ENCODE measurements at places on chromosomes 7 and 10. TPM values are rescaled to one million over a fixed set of nuclear protein-coding genes. Genes with fewer than 3 reads are reported as not detected.

Gene NUTM2E
- total RNA-seq = 0.30 TPM

Gene HOXA2
- 5.9 TPM for total RNA-seq

Gene NPC1L1
- not detected for total RNA-seq

Gene ACTR3C
- total RNA-seq = 0.44 TPM

Gene CLRN3
- not detected for total RNA-seq

Gene NXPH1
- not detected for total RNA-seq

Gene PTPN20
- 3.7 TPM for total RNA-seq

GRCh38 chr10:44755481-44755880 lies 155.7 kb upstream of the TMEM72 start:
- no peaks in the 10 kb centered on the region for H3K27me3 ChIP-seq
- no peak overlapping the region for H3K4me3 ChIP-seq
- H3K4me1 ChIP-seq = peaks cover 8% of the 10 kb centered on the region
- DNase-seq = no peak
- no peaks in the 10 kb centered on the region for H3K36me3 ChIP-seq

DNA sequence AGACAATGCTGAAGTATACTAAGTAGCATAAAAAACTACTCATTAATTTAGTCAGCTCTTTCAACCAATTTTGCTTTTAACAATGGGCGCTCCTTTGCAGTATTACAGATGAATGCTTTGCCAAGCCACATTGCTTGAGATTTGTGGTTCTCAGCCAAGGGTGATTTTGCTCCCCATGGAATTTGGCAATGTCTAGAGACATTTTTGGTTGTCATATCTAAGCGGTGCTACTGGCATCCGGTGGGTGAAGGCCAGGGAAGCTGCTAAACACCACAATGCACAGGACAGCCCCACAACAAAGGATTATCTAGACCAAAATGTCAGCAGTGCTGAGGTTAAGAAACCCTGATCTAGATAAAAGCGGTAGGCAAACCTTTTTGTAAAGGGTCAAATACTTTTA lies 112.0 kb downstream of the UBE2H start:
- H3K27me3 ChIP-seq = no peaks in the 10 kb centered on the region
- H3K36me3 ChIP-seq = no peaks in the 10 kb centered on the region
- no peak for DNase-seq
- H3K4me3 ChIP-seq = no peak overlapping the region

DNA sequence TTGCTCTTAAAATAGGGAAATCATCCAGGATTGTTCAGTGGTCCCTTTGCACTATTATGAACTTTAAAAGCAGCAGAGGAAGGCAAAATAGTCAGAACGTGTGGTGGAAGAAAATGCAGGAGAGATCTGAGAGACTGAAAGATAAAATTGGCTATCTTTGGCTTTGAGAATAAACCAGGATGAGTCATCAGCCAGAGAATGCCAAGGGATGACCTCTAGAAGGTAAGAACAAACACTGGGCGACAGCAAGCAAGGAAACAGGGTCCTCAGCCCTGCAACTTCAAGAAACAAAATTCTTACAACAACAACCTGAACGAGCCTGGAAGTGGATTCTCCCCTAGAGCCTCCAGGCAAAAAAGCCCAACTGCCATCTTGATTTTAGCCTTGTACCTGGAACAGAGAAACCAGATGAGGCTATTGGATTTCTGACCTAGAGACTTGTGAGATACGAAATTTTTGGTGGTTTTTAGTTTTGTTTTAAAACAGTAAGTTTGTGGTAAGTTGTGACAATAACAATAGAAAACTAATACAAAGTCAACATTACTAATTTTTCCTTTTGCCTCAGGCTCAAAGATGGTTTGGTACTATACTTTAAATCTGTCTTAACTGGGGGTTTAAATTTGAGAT lies 130.2 kb upstream of the CNTNAP2 start:
- H3K27ac ChIP-seq = no peak overlapping the region
- H3K4me1 ChIP-seq = no peaks in the 10 kb centered on the region
- no peaks in the 10 kb centered on the region for H3K27me3 ChIP-seq
- H3K4me3 ChIP-seq = no peak overlapping the region
- DNase-seq = no peak

DNA sequence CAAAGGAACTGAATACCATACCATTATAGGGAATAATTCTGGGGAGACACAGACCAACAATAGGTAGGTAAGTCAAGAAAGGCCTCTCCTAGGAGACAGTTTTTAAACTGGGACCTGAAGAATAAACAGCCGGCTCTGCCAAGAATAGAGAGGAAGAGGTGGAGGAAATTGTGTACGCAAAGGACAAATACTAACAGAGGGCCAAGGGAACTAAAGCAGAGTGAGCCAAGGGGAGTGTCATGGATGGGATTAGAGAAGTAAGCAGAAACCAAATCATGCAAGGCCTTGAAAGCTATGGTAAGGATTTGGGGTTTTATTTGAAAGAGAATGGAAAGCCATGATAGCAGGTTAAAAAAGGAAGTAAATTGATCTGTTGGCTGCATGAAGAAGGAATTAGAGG lies 18.1 kb upstream of the ITGB8 start:
- no peaks in the 10 kb centered on the region for H3K36me3 ChIP-seq
- no peaks in the 10 kb centered on the region for H3K27me3 ChIP-seq
- H3K4me1 ChIP-seq = no peaks in the 10 kb centered on the region
- no peak overlapping the region for H3K27ac ChIP-seq
- H3K4me3 ChIP-seq = no peak overlapping the region
- no peak for DNase-seq

DNA sequence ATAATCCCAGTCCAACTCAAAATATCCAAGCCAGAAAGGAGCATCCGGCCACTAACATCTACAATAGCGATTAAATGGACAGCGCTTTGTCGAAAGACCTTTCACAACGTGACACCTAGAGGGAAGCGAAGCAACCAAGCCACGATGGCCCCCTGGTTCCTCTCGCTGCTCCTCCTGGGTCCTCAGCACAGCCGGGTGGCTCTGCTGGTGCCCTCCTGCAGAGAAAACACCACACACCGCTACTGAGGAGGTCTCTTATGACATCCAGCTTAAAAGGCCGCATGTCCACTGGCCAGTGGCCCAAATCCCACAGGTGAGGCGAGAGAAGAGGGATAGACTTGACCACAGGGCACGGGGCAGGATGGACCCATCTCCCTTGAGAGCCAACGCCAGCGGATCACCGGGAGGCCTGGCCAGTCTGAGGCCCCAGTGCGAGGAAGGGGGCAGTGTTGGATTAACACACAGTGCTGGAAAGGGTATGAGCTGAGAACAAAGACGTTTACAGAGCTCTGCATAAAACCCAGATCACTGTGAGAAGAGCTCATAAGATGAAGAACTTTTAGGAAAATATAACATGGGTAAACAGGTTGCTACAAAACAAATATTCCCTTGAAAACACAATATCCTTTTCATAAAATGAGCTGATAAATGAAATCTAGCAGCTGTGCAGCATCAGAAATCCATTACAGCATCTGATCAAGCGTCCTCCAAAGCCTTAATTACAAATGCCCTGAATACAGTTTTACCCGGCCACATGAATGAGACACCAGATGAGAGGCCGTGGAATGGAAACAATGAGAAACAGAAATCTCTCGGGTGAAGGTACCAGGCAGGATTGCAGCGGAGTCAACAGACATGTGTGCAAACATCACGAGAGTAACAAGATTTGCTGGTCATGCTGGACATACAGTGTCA lies 236.7 kb downstream of the DIP2C start:
- DNase-seq = no peak
- H3K4me3 ChIP-seq = no peak overlapping the region
- H3K27ac ChIP-seq = peak overlapping the region; percentile 22
- H3K36me3 ChIP-seq = no peaks in the 10 kb centered on the region
- no peaks in the 10 kb centered on the region for H3K27me3 ChIP-seq

GRCh38 chr10:73891540-73891939 lies 17.2 kb upstream of the CAMK2G start:
- no peaks in the 10 kb centered on the region for H3K36me3 ChIP-seq
- H3K4me1 ChIP-seq = no peaks in the 10 kb centered on the region
- no peak for DNase-seq

- no peak overlapping the region for H3K4me3 ChIP-seq
- H3K36me3 ChIP-seq = no peaks in the 10 kb centered on the region
- H3K27me3 ChIP-seq = no peaks in the 10 kb centered on the region
- no peaks in the 10 kb centered on the region for H3K4me1 ChIP-seq
Observed at GRCh38 chr10:53489335-53490182, 717.0 kb upstream of the MBL2 start.

GRCh38 chr10:47438857-47439474 lies 44.9 kb downstream of the ANXA8 start:
- no peak overlapping the region for H3K4me3 ChIP-seq
- no peaks in the 10 kb centered on the region for H3K27me3 ChIP-seq
- H3K27ac ChIP-seq = no peak overlapping the region
- no peaks in the 10 kb centered on the region for H3K36me3 ChIP-seq

DNA sequence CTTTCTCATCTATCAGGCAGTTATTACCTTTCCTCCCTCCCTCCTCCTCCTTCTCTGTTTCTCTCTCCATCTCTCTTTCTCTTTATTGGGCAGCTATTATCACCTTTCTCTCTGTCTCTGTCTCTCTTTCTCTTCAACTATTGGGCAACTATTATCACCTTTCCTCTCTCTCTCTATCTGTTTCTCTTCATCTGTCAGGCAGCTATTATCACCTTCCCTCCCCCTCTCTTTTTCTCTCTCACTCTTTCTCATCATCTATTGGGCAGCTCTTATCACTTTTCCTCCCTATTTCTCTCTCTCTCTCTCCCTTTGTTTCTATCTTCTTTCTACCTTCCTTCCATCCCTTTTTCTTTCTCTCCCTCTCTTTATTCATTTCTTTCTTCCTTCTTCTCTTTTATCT lies 1.2 kb downstream of the DMBT1 start:
- DNase-seq = no peak
- no peak overlapping the region for H3K4me3 ChIP-seq
- H3K4me1 ChIP-seq = peaks cover 10% of the 10 kb centered on the region

DNA sequence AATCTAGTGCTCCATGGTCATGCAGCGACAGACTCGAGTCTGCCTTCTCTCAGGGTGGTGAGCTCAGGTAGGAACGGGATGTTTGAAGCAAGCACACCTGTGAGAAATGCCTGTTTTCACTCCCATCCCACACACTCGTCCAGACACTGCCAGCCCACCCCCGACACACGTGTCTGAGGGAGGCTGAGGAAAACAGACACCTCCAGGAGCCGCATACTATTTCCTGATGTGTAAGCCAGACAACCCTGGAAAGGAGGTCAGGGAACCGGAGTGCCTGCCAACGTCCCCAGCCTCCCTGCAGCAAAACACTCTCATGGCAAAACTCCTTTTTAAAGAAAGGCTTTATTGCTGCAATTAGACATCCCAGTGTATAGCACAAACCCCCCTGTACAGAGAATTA lies 80.2 kb downstream of the ALOX5 start:
- no peaks in the 10 kb centered on the region for H3K4me1 ChIP-seq
- DNase-seq = no peak
- no peak overlapping the region for H3K4me3 ChIP-seq
- H3K27me3 ChIP-seq = no peaks in the 10 kb centered on the region
- no peaks in the 10 kb centered on the region for H3K36me3 ChIP-seq

GRCh38 chr10:10796774-10797415 lies 220.8 kb upstream of the CELF2 start:
- H3K4me3 ChIP-seq = no peak overlapping the region
- peaks cover 65% of the 10 kb centered on the region for H3K4me1 ChIP-seq
- DNase-seq = no peak
- H3K27ac ChIP-seq = peak overlapping the region; percentile 87
- no peaks in the 10 kb centered on the region for H3K27me3 ChIP-seq

DNA sequence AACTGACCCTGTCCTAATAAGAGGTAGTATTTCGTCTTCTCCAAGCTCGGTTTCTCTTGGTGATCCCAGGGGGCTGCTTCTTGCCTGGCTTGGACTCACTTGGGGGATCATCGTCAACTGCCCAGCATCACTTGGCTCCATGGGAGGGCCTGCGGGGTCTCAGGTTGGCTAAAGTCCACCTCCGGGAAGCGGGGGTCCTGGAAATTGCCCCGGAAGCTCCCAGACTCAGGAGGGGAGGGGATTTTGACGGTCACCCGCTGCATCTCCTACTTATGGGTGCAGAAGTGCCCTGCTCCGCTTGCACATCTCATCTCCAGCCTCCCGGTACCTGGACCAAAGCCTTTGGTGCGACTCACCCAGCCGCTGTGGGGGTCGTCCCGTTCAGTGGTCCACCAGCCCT lies 18.7 kb downstream of the KCNK18 start:
- H3K27ac ChIP-seq = no peak overlapping the region
- no peaks in the 10 kb centered on the region for H3K27me3 ChIP-seq
- peak overlapping the region; percentile 48 for H3K4me3 ChIP-seq
- H3K4me1 ChIP-seq = peaks cover 5% of the 10 kb centered on the region

- H3K36me3 ChIP-seq = no peaks in the 10 kb centered on the region
- H3K27ac ChIP-seq = no peak overlapping the region
- H3K4me3 ChIP-seq = no peak overlapping the region
- peaks cover 6% of the 10 kb centered on the region for H3K4me1 ChIP-seq
Observed at GRCh38 chr10:63919575-63920279, 398.5 kb downstream of the REEP3 start.

DNA sequence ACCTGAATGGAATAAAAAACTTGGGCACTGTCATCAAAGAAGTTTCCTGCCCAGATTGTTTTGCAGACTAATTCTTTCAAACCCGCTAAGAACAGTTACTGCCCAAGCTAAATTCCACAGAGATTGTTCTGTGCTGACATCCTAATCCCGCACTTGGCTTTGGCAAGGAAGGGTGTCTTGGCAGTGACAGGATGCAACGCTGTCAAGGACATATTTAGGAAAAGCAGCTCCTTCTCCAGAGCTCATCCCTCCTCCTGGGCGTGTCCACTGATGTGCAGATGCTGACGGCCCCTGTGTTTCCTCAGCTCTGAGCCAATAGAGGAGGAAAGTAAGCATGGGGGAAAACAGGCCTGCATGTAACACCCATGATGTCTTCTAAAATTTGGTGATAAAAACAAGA lies 74.2 kb downstream of the EEPD1 start:
- H3K27me3 ChIP-seq = no peaks in the 10 kb centered on the region
- H3K4me1 ChIP-seq = no peaks in the 10 kb centered on the region
- H3K36me3 ChIP-seq = no peaks in the 10 kb centered on the region

GRCh38 chr7:1531979-1532455 lies 1.5 kb downstream of the MAFK start:
- no peaks in the 10 kb centered on the region for H3K27me3 ChIP-seq
- DNase-seq = no peak
- no peaks in the 10 kb centered on the region for H3K36me3 ChIP-seq
- H3K4me1 ChIP-seq = peaks cover 37% of the 10 kb centered on the region
- peak overlapping the region; percentile 56 for H3K4me3 ChIP-seq

DNA sequence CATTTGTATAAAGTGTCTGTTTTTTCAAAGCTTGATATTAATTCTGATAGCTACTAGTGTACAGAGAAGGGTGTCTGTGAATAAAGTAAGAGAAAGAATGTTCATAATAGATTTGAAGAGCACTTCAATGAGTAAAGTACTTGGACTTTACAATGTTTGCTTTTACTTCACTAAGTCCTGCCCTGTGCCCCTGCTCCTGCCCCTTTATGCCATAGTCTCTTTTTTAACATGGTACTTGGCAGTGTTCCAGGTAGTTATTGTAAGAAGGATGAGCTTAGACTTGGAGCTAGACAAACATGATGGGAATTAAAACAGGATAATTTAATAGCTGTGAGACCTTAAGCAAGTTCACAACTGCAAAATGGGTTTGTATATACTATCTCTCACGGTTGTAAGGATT lies 41.0 kb downstream of the ZEB1 start:
- no peak overlapping the region for H3K4me3 ChIP-seq
- no peak for DNase-seq
- peaks cover 13% of the 10 kb centered on the region for H3K4me1 ChIP-seq
- H3K36me3 ChIP-seq = no peaks in the 10 kb centered on the region

Data from tibial nerve (tissue), 4 donors.